ENCODE measurements at places on chromosomes 13 and 19.
A peak's percentile ranks its signal among the peaks of the same experiment; 100 is the strongest.

- DNase-seq, result no peak
Measured at GRCh38 chr13:108409730-108410129, 140.2 kb downstream of the TNFSF13B start.

- DNase-seq, result no peak
Measured at GRCh38 chr13:53100394-53101063, 71.9 kb downstream of the OLFM4 start.

DNA sequence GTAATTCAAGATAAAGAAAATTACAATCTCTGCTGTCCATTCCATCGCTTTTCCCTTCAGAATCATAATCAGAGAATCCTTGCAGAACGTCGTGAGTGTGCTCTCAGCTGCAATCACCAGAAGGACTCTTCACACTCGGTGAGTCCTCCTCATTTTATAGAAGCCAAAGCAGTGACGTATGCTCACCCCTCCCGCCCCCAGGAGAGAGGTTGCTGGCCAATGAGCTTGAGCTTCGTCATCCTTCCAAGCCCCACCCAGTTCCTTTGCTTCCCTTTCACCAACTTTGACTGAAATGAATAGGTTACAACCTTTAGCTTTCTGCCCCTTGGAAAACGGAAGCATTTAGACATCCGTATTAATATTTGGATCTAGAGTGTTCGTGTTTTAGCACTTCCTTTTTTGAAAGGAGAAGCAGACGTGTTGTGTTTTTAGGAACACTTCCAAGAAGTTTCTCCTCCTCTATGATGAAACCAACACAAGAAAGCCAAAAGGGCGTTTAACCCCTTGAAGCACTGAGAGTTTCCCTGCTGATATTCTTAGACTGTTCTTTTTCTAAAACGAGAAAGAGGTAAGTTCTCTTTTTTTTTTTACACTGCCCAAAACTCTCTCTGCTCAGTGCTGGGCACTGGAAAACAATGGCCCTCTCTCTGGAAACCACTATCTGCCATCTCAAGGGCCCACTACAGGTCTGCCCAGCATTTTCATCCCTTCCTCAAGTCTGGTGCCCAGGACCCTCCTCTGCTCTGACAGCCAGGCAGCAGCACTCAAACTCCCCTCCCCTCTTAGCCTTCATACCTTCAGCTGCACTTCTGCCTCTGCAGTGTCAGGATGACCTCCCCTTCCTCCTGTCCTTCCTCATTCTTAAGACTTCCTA, 44.3 kb upstream of the CEACAM21 start:
- peak; percentile 77 for DNase-seq

- DNase-seq, result no peak
Measured at GRCh38 chr19:23991170-23991569, 76.5 kb downstream of the ZNF726 start.

DNA sequence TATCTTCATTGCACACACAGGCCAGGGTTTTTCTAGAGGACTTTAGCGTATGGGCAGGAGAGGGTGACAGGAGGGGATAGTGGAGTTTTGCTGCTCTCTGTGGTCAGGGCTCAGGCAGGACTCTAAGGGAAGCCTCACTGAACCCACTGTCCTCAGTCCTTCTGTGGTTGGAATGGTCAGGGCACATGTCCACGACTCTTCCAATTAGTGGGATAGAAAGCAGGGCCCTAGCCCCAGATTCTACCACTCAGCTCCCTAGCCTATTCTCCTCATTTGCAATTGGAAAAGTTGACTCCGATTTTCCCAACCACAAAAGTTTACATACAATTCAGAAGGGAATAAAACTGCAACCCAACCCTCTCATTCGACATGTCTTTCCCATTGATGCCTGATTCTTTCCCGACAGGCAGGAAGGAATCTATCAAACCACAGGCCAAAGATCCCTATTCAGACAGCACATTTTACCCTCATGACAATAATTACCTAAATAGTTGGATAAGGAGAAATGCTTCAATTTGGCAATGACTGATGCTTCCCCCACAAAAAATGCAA, 38.2 kb downstream of the TGDS start:
- no peak for DNase-seq

DNA sequence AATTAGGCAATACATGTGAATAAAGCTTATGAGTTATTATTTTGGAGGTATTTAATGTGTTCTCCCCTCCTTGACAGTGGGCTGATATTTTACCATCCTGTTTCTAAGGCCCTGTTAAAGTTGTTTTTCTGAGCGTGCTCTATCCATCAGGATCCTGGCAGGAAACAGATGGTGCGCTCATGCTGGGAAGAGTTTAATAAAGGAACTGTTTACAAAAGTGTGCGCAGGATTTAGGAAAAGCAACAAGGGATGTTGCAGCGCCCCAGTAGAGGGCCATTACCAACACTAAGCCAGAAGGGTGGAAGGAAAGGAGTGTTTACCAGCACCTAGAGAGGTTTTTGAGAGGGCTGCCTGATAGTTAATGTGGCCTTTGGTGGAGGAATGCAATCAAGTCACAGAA, 374.5 kb downstream of the KCNRG start:
- DNase-seq, result no peak

DNA sequence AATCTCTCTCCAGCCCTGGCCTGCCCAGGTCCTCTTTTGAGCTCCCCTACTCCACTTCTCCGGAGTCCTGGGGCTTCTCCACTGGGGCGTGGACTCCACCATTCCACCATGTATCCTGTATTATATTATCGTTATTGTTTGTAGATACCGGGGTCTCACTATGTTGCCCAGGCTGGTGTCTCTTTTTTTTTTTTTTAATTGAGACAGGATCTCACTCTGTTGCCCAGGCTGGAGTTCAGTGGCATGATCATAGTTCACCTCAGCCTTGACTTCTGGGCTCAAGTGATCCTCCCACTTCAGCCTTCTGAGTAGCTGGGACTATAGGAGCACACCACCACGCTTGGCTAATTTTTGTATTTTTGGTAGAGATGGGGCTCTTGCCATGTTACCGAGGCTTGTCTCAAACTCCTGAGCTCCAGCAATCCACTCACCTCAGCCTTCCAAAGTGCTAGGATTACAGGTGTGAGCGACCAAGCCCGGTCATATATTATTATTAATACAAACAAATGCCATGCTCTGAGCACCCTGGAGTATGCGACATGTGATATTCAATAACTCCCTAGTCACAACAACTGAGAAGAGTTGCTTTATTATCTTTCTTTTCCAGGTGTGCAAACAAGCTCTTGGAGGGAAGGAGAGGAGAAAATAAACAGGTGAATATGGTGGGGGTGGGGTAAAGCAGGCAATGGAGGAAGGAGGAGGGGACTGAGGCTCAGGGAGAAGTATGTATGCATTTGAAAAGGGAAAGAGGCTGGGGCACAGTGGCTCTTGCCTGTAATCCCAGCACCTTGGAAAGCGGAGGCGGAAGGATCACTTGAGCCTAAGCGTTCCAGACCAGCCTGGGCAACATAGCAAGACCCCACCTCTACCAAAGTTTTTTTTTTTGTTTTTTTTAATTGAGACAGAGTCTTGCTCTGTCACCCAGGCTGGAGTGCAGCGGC, 2.8 kb upstream of the CERS4 start:
- DNase-seq, result no peak

GRCh38 chr13:21348488-21349120, 110.5 kb downstream of the ZDHHC20 start:
- DNase-seq, result no peak

- DNase-seq, result no peak
Measured at GRCh38 chr13:49026851-49027250, 51.1 kb downstream of the FNDC3A start.

DNA sequence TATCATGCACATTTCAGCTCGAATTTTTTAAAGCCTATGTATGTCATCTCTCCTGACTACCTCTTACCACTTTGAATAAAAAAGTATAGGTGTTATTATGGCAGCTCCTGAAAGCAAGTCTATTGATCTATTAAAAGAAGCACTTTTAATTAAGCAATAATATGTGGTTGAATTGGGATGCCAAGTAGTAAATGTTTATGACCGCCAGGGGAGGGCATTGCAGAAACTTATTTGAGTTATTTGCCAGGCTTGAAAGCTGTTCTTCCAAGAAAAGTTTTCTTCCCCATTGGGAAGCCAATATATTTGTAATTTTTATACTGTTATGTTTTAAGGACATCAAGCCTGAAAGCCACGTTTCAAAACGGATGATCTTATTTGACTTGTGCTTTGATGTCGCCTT, 88.1 kb upstream of the SOX21 start:
- no peak for DNase-seq

- DNase-seq, result no peak
Measured at GRCh38 chr13:27437126-27437525, 12.7 kb downstream of the GTF3A start.

- DNase-seq, result peak; percentile 4
Measured at GRCh38 chr13:88919970-88920628, 1248.9 kb downstream of the SLITRK5 start.

DNA sequence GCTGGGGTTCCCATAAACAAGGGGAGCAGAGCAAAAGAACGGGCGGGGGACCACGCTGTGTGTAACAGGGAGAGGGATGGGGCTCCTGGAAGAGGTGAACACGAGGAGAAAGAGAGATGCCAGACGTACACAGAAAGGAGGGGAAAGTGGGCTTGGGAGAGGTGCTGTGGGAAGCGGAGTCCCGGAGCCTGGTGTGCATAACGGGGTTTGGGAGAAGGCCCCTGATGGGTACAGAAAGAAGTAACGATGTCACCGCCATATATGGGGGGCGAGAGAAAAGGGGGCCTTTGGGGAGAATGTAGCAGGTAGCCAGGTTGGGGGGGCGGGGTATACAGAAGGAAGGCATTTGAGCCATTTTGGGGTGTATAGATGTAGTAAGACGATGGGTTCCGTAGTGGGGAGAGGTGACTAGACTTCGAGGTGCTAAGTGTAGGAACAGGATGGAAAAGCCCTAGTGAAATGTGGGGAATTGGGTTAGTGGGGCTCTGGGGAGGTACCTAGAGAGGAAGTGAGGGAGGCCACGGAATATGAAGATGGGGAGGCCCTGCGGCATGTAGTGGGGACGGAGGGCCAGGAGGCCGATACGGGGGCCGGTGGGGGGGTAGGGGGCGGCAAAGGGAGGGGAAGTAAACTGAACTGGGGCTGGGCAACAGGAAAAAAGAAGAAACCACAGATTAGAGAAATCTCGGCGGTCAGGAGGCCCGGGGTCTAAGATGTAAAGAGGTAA, 787 bp downstream of the ZNF580 start:
- no peak for DNase-seq

DNA sequence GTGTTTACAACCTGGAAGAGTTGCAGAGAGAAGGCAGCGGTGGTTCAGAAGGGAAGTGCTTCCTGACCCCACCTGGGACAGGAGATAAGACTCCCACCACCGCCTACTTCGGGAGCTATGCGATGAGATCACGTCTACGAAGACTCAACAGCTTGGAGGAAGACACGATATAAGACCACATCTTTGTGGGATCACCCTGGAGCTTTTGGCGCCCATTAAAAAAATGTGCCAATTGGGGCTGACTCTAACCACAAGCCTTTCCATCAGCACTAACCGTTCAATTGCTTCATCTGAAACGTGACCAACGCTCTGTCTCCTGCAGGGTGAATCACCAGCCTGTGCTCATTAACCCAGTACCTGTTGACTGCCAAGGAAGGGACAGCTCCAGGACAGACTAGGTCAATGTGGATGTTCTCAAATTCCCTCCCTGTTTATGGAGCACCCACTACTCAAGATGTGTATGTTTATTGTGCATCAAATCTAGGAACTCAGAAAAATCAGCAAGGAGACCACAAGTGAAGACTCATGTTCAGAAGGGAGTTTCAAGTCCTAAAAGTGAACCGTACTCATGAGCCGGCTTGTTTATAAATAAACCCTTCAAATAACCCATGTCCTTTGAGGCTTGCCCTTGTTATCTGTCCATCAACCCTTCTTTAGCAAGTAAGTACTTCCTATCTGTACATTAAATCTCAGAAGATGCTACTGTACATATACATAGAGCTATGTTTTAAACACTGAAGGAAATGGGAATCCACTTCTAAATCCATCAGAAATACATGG, 67.5 kb downstream of the LATS2 start:
- DNase-seq, result no peak

DNA sequence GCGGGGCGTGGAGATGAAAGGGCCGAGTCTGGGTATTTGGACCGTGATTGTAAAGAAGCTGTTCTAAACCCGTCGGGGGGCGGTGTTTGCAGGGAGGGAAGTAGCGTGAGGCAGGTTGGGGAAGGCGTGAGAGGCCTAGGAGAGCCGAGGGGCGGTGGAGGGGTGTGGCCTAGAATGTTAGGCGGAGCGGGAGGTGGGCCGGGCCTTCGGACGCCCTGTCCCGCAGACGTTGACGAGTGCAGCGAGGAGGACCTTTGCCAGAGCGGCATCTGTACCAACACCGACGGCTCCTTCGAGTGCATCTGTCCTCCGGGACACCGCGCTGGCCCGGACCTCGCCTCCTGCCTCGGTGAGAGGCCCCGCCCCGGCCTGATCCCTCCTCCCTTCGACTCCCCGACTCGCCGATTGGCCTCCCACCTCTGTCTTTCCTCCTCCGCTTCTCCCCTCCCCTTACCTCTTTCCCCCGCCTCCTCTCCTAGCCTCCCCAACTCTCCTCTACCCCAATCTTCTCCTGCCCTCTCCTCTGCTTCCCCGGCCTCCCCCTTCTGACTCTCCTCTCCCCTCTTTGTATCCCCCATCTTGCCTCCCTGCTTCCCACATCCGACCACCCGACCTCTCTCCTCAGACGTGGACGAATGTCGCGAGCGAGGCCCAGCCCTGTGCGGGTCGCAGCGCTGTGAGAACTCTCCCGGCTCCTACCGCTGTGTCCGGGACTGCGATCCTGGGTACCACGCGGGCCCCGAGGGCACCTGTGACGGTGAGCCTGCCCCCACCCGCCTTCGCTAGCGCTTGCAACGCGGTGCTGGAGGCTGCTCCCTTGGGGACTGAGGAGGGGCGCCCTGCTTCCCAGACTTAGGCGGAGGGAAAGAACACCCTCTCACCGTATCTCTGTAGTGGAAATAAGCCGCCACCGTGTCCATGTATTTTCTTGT, 12.8 kb downstream of the LTBP4 start:
- peak; percentile 85 for DNase-seq

- DNase-seq, result no peak
Measured at GRCh38 chr19:2633693-2634075, 68.8 kb downstream of the GNG7 start.

DNA sequence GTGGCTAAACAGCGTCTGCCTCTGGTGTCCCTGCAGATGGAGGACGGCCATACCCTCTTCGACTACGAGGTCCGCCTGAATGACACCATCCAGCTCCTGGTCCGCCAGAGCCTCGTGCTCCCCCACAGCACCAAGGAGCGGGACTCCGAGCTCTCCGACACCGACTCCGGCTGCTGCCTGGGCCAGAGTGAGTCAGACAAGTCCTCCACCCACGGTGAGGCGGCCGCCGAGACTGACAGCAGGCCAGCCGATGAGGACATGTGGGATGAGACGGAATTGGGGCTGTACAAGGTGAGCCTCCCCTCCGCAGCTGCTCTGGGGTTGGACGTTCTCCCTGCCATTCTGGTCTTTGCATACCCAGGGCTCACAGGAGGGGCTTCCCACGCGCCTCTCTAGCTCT, 19.9 kb downstream of the UHRF1 start:
- DNase-seq, result no peak

- DNase-seq, result no peak
Measured at GRCh38 chr13:103876571-103876970, 810.4 kb upstream of the SLC10A2 start.

DNA sequence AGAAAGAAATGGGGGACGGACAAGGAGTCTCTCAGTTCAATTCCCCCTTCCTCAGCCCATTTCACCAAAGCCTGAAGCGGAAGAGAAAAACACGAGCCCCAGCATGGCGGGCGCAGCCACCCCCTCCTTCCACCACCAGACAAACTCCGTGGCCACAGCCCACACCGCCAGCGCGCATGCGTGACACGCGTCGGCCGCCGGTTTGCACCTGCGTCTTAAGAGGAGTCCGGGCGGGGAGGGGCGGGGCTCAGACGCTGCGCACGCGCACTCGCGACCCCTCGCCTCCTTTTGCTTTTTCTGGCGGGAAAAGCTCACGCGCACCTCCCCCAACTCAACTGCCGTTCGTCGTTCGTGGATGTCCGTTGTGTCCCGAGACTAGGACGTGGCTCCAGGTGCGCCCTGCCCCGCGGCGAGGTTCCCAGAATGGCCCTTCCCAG, at the start of gene KASH5:
TSS of gene KASH5 (plus strand) at position 314 of the 437 bp plus-strand sequence. CDS start 2,635 bp downstream, outside the sequence.
- peak; percentile 76 for DNase-seq

Measured in stimulated activated CD4-positive, alpha-beta T cell treated with anti-CD3 and anti-CD28 coated beads, TNF-alpha, amount 100 ng/mL, for 4 hours (primary cell).